Mesothelial cell of epicardium (in vitro differentiated cells): ENCODE measurements at places on chromosomes 3 and 15.

DNA sequence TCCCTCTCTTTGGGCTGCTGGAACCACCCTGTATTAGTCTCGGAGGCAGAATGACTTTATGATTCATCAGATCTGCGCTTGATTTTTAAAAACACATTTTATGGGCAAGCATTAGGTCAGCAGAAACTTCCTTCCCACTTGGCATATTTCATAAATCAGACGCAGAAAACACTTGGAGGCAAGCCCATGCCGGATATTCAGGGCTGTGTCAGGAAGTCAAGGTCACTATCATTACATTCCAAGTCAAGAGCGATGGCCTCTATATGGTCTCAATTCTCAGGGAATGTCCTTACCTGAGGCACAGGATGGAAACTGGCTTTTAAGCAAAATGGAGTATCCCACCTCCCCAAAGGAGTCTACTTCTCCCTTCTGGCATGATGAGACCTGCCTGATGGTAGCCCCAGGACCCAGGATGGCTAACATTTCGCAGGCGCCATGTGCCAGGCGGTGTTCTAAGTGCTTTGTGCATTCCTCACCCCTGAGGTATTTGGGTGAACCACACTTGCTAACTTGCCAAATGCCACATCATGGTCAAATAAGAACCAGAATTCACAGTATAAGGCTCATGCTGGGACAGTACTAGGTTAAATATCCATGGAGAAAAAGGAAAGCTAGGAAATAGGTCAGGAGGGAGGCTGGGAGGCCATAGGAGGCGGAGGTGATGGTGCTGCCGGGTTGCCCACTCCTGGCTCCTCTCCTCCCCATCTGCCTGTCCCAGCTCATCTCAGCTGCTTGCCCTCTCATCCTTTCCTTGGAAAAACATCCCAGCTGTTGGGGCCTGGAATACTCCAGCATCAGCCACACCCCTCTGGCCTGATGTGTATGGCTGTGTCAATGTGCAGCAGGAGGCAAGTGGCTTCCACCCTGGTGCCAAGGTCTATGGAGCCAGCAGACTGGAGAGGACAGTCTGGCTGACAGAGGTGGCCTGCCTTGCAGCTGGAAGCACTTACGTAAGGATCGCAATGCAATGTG, 18.8 kb downstream of the BCL2L10 start:
- DNase-seq, result no peak

- DNase-seq, result no peak
These were observed 175.4 kb downstream of the TBC1D2B start for GRCh38 chr15:77901921-77902750.

DNA sequence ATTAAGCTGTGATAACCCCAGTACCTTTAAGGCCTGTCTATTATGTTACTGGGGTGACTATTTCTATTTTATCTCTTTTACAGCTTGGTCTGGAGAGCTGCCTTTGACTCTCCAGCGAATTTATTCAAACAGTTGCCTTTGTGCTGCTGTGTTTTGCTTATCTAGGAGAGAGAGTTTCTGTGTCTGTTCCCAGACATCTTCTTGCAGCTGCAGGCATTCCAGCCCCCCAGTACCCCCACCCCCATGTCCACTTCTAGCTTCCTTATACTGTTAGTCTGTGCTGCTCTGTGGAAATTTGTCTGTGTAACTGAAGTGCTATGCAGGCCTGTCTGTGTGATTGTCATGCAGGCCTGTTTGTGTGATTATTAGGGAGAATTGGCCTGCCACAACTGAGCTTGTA, 713.7 kb upstream of the SEMA6D start:
- DNase-seq, result no peak

- no peak for DNase-seq
These were observed 18.9 kb downstream of the PDZRN3 start for GRCh38 chr3:73605861-73606260.

DNA sequence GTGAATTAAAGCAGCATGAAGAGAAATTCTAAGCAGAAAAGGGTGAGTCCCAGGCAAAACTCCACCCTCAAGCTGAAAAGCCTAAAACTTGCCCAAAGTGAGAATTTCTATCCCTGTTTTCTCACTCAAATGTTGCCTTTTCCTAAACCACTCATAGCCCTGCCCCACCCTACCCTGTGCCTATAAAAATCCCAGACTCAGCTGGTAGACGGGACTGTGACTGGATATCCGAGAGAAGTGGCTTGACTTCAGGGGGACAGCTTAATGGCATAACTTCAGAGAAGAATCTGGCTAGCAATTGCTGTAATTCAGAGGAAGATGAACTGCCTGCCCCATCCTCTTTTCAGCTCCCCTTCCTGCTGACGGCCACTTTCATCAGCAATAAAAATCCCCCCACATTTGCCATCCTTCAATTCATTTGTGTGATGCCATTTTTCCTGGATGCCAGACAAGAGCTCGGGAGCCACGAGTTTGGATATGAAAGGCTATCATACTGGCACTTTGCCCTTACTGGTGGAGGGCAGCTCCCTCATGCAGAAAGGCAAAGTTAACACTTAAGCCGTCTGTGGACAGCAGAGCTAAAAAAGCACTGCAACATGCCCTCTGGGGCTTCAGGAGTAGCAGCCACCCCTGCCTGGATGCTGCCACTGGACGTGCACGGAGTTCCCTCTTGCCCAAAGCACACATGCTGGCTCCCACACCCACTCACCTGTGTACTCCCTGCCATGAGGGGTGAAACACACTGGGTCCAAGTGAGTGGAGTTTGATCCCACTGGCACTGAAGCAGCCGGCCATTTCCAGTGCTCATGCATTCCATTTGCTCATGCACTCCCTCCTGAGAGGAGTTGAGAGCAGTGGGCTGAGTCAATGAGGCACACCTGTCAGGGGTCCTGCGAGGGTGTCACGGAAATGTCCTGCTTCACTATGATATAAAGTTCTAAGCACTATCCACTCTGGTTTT, 670.6 kb downstream of the PLOD2 start:
- DNase-seq, result no peak

DNA sequence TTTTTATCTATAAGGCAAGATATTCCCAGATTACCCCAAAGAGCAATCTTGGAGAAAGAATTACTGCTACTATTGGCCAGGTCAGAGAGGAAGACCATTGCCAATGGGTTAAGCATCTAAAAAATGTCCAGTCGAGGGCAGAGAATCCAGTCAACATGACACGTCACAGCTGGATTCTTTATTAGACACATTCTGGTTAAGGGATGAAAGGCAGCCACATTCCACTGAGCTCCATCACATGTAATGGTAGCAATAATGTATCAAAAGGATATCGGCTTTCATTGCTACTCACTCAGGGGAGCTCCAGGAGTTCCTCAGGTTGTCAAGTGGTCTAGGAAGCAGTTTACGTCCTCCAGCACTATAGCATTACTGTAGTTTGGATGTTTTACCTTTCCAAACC, 421.1 kb downstream of the PLOD2 start:
- DNase-seq, result no peak

DNA sequence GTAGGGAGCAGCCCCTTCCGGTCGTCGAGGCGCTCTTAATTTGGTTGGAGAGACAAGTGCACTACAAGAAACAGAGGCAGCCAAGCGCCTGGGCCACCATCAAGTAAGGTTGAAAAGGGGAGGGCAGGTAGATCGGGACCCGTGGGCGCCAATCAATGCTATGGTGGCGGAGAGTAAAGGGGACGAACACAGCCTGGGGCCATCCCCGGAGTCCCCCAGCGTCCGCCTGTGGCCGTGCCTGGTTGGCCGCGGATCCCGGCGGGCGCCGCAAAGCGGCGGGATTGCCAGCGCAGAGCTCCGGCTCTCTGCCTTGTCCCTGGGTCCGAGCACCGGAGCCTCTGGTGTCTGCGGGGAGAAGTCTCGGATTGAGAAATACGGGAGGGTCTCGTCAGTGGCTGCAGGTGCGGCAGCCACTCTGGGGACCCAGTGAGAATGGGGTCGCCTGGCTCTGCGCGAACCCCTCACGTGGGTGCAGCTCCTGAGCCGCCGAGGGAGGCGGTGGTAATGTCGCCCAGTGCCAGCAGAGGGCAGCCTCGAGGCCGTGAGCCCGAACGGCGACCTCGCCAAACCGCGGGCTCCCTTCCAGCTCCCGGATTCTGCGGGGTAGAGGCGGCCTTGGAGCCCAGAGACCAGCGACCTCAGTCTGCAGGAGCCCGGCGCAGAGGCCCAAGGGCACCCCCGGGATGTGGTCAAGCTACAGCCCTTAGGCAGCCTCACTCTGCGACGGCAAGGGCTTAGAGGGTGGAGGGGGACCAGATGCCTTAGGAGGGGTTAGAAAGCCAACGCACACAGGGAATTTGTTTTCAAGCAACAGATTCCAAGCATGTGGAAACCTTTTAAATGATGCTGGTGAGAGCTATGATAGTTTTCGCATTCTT, 10.8 kb downstream of the FOXL2 start:
- DNase-seq, result peak; percentile 90

DNA sequence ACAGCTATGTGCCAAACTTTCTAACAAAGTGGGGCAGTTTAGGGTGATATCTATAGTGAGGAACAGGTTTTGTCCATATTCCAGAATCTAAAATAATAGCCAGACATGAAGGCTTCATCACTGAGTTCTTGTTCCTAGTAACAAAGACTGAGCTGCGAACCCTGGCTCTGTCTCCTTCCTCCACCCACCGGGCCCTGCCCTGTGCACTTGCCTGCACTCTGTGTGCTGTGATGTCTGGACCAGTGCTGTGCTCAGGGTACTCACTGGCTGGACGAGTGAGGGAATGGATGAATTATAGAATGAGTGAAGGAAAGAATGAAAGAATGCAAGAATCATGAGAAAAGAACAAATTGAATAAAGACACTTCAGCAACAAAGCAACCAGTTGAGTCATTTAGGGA, 8.9 kb upstream of the NMNAT3 start:
- DNase-seq, result no peak

- no peak for DNase-seq
These were observed 147.0 kb downstream of the MEIS2 start for GRCh38 chr15:36953346-36953745.

DNA sequence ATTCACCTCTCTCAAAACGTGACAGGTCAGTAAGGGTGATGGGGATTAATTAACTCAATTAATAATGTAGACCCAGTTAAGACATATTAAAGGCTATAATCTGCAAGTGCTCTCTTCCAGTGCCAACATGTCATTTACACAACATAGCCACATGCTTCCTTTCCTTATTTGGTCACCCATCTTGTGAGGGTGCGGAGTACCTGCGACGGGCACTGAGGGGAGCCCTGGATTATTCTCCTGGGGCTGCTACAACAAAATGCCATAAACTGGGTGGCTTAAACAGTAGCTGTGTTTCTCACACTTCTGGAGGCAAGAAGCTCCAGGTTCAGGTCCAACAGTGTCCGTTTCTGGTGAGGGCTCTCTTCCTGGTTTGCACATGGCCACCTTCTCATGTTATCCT, 157.4 kb upstream of the LRTM1 start:
- DNase-seq, result no peak

GRCh38 chr3:71972031-71972430, 187.1 kb upstream of the PROK2 start:
- no peak for DNase-seq
